ENCODE measurements at places on chromosomes 16 and 17.

- no peak for DNase-seq
Measured at GRCh38 chr16:56990407-56991286, 1.3 kb downstream of the NLRC5 start.

DNA sequence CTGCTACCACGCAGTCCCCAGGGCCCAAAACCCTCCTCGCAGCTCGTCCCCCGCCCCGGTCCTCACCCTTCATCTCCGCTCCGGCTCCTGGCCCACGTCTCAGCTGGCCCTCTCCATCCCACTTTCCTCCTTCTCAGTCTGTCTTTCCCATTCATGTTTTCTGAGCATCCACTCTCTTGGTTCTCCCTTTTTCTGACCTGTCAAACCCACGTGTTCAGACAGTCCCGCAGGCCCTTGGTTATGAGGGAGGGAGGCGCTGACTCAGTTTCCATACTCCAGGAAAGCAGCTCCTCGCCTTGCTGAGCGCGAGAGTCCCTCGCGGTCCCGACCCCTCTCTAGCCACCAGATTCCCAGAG lies 392 bp upstream of the HID1 start:
- no peak for DNase-seq

DNA sequence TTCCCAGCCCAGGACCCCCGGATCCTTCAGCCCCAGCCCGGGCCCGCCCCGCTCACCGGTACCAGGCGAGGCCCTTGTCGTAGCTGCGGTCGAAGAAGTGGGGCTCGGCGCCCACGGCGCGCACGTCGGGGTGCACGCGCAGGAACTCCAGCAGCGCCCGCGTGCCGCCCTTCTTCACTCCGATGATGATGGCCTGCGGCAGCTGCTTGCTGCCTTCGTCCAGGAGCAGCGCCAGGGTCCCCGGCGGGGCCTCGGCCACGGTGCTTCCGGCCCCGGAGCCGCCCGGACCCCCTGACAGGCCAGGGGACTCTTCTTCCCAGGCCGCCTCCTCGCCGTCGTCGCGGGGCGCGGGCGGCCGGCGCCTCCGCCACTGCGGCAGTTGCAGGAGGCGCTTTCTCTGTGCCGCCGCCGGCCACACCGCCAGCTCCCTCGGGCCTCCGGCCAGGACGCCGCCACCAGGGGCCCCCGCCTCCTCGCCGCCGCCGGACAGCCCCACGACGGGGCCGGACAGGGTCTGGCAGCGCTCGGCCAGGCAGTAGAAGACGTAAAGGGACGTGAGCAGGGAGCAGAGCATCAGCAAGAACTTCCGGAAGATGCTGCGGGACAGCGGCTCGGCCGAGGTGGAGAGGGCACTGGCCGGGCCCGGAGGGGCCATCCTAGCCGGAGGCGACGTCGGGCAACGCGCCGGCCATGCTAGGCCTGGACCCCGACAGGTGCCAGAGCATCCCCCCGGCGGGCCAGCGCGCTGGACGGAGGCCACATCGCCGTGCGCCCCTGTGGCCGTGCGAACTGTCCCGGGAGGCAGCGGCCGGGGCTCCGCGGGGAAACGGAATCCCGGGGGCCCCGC lies 1.0 kb downstream of the HS3ST3A1 start:
- DNase-seq = no peak

DNA sequence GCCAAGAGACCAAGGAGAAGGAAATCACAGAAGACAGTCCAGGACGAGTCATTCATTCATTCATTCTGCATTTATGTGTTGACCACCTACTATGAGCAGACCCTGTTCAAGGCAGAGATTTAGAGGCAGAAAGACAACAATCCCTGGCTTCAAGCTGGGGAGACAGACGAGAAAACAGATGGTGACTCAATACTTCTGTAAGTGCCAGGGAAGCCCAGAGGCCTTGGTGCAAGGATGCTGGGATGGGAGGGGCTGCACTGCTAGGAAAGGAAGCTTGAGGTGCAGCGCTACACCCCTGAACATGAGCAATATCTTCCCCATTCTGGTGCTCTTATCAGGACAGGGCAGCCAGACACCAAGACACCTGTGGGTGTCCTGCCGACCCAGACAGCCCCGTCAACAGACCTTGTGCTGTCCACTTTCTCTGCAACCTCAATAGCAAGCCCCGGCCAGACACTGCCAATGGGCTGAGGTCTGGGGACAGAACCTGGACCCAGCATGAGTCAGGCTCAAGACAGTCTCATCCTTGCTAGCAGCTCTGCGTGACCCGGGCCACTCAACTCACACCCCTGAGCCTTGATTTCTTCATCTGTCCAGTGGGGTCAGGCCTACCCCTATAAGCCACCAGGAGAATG lies 163.5 kb downstream of the COPRS start:
- peak; percentile 60 for DNase-seq

- no peak for DNase-seq
Measured at GRCh38 chr16:280005-280460, 358 bp upstream of the ARHGDIG start.

DNA sequence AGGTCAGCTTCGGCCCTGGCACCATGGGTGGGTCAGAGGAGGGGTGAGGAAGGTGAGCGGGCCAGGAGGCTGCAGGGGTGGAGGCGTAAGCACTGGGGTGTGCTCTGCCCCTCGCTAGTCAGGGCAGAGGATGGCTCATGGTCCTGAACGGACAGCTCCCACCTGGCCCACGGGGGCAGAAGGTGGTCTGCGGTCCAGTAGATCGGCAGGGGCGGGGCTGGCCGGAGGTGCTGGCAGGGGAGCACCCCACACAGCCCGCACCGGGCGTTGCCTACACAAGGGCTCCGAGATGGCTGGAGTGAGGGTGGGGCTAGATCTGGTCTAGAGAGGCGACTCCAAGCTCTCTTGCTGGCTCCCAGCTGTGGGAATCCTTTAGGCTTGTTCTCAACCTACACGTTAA lies 8.2 kb downstream of the NPTX1 start:
- no peak for DNase-seq

- DNase-seq = no peak
Measured at GRCh38 chr16:78473031-78473699, 373.7 kb downstream of the WWOX start.

DNA sequence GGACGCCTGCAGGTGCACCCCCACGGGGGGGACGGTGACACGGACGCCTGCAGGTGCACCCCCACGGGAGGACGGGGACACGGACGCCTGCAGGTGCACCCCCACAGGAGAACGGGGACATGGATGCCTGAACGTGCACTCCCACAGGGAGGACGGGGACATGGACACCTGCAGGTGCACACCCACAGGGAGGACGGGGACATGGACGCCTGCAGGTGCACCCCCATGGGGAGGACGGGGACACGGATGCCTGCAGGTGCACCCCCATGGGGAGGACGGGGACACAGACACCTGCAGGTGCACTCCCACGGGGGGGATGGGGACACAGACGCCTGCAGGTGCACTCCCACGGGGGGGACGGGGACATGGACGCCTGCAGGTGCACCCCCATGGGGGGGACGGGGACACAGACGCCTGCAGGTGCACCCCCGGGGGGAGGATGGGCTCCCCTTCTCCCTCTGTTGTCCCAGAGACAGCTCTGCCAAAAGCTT lies 114.5 kb upstream of the METRNL start:
- DNase-seq = no peak

- DNase-seq = no peak
Measured at GRCh38 chr16:69315486-69316311, 4.5 kb downstream of the VPS4A start.

GRCh38 chr17:61152898-61153297 lies 246.7 kb upstream of the TBX2 start:
- no peak for DNase-seq

DNA sequence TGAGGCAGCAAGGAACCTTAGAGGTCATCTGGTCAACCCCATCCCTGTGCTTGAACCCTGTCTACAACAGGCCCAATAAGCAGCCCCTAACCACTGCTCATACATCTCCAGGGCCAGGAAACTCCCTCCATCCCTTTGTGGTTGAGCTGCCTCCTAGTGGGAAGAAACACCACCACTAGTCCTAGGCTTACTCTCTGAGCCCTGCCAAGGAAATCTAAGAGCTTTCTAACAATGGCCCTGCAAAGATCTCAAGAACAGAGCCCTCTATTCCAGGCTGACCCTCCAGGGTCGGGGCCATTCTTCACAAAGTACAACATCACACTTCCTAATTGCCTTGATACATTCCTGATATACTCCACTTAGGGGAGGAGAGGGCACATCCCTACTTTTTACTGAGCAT lies 5.8 kb downstream of the ACLY start:
- no peak for DNase-seq

- peak; percentile 80 for DNase-seq
Measured at GRCh38 chr17:69828087-69828486, 246.9 kb upstream of the KCNJ16 start.

- no peak for DNase-seq
Measured at GRCh38 chr16:12409700-12410099, 394.0 kb downstream of the CPPED1 start.

DNA sequence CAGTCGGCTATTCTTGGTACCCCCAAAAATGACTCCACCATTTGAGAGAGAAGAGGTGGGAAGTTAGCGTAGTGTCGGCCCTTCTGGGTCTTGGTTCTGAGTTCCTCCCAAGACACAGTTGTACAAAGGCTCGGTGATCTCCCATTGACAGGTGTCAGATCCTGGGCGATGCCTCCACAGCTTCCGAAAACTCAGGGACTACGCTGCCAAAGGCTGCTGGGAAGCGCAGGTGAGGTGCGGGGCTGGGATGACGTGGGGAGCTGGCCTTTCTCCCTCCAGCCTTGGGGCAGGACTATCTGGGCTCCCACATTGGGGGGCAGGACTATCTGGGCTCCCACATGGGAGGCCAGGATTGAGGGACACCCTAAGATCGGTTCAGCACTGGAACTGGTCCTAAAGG lies 10.4 kb downstream of the CCNF start:
- DNase-seq = no peak

DNA sequence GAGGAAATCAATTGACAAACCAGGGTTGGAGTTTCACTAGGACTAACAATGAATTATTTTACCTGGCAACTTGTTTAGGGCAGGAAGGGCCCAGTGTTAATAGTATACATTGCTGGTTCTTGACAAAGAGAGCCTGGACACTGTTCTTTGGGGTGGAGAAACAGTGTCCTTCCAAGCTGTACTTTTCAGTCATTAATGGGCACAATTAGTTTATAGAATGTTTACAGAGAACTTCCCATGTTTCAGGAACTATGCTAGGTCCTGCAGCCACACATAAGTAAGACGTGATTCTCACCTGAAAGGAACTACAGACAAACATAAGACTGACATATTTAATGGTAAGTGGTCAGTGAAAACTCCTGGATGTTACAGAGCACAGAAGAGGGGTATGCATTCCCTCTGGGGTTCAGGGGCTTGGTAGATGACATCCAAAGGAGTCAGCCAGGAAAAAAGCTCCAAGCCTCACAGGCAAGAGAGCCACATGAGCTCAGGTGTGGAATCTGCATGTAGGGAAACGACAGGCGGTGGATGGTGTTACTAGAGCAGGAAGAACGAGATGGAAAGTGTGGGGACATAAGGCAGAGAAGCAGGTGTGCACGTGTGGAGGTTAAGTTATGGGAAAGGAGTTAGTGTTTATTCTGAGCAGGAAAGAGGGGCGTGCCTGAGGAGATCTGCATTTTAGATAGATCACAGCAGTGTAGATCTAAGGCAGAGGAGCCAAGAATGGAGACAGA lies 3.8 kb upstream of the DYNLL2 start:
- no peak for DNase-seq

DNA sequence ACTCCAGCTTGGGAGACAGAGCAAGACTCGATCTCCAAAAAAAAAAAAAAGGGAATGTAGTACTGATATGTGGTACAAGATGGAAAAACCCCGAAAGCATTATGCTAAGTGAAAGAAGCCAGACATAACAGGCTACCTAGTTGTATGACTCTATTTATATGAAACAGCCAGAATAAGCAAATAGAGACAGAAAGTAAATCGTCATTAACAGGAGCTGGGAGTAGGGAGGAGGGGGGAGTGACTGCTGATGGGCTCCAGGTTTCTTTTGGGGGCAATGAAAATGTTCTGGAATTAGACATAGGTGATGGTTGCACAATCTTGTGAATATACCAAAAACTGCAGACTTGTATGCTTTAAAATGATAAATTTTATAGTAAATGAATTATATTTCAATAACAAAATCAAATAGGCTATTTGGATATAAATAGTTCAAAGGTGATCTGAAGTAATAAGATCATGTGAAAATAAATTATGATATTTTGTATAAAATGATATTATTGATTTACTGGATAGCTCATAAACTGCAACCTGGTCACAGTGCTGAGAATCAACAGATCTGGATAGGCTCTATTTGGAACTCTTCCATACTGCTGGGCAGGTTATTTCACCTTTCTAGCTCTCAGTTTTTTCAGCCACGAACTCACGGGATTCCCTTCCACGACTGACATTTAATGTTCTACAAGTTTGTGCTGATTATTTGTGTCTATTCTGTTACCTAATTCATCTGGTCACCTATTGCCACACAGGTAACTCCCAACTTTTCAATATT lies 27.1 kb downstream of the ZNF652 start:
- DNase-seq = no peak

DNA sequence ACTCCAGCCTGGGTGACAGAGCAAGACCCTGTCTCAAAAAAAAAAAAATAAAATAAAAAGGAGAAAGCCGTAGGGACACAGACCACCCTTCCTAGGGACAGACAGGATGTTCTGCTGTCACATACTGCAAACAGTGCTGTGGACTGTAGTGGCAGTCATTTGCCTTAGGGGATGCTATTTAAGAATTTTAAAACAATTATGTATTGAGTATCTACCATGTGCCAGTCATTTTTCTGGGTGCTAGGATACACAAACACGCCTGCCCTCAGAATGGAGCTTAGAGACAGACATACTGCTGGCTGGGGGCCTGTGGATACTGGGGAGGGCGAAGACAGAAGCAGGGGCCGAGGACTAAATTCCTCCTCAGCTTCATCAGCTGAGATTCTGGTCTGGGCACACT lies 45.5 kb downstream of the MRC2 start:
- no peak for DNase-seq

DNA sequence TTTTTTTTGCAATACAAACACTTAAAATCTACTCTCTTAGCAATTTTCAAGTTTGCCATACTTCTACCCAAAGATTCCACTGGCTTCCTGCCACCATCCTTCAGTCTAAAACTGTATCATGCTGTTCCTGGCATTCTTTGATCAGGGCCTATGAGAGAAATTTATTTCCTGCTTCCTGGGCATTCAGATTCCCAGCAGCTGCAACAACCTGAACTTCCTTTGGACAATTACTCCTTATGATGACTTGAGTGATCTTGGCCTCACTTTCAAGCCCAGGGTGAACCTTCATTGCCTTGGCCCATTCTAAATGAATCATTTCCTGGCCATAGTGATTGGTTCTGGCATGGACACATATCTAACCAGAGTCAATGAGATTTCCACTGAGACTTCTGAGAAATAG lies 18.0 kb upstream of the MON1B start:
- DNase-seq = no peak

- peak; percentile 68 for DNase-seq
Measured at GRCh38 chr16:69906838-69907401, 44.2 kb upstream of the CLEC18A start.
